B cell (primary cell): ENCODE measurements at places on chromosomes 4 and X. TPM values are rescaled to one million over a fixed set of nuclear protein-coding genes. Genes with fewer than 3 reads are reported as not detected.
A peak's percentile ranks its signal among the peaks of the same experiment; 100 is the strongest.

CDKL2 gene
- total RNA-seq: 0.27 and 0.81 TPM in 2 replicates

PPP4R3C gene
- total RNA-seq: not detected in 2 replicates

SERTM2 gene
- total RNA-seq: not detected in 2 replicates

PORCN gene
- total RNA-seq: 12.8 and 13.0 TPM in 2 replicates

TXK gene
- total RNA-seq: 0.79 and 2.5 TPM in 2 replicates

PASD1 gene
- not detected in 2 replicates for total RNA-seq

SLC35A2 gene
- total RNA-seq: 19.1 and 24.1 TPM in 2 replicates

CPLX1 gene
- total RNA-seq: not detected in 2 replicates

CHIC1 gene
- total RNA-seq: 18.8 and 21.4 TPM in 2 replicates

CXCL5 gene
- total RNA-seq: not detected in 2 replicates

FAM9B gene
- total RNA-seq: not detected in 2 replicates

PTCHD1 gene
- total RNA-seq: not detected in 2 replicates

GRCh38 chr4:132333724-132334047, 815.4 kb upstream of the PCDH10 start:
- H3K4me3 ChIP-seq: no peak overlapping the region
- no peak overlapping the region for H3K27ac ChIP-seq
- DNase-seq: no peak
- H3K4me1 ChIP-seq: no peaks in the 10 kb centered on the region

DNA sequence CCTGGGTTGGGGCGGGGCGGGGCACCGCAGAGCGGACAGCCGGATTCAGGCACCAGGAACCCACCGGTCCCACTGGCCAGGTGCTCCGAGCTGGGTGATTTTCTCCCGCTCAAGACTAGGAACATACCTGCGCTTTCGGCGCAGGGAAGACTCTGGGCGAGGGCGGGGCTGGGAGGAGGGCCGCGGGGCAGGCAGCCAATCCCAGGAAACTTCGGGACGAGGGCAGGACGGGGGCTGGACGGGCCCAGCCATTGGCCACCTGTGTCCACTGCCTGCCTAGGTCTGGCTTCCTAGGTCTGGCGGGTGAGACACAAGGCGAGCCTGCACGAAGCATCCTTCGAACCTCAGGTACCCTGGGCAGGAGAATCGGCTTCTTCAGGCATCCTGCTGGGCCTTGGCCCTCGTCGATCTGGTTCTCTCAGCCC, 274 bp upstream of the ERVMER34-1 start:
- no peak overlapping the region for H3K27ac ChIP-seq
- DNase-seq: peak; percentile 12
- H3K4me1 ChIP-seq: peaks cover 13% of the 10 kb centered on the region
- no peaks in the 10 kb centered on the region for H3K36me3 ChIP-seq
- H3K27me3 ChIP-seq: no peaks in the 10 kb centered on the region

DNA sequence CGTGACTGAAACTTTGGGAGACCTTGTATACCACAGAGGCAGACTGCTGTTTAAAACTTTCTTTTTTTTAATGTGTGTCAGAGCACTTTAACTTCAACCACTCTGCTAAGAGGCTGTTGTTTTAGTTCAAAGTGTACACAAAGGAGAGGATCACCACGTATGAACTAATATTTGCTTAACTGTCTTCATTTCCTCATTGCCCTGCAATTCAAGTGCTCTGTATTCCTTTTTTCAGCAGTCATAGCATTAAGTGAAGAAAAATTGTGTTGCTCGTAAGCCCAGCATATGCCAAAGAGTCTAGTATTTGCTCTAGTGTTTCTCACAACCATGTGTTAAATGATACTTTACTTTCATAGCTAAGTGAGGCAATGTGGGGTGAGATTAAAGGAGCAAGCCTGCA, 63.0 kb upstream of the HHIP start:
- H3K27ac ChIP-seq: no peak overlapping the region
- H3K4me3 ChIP-seq: no peak overlapping the region
- no peaks in the 10 kb centered on the region for H3K27me3 ChIP-seq
- no peak for DNase-seq

DNA sequence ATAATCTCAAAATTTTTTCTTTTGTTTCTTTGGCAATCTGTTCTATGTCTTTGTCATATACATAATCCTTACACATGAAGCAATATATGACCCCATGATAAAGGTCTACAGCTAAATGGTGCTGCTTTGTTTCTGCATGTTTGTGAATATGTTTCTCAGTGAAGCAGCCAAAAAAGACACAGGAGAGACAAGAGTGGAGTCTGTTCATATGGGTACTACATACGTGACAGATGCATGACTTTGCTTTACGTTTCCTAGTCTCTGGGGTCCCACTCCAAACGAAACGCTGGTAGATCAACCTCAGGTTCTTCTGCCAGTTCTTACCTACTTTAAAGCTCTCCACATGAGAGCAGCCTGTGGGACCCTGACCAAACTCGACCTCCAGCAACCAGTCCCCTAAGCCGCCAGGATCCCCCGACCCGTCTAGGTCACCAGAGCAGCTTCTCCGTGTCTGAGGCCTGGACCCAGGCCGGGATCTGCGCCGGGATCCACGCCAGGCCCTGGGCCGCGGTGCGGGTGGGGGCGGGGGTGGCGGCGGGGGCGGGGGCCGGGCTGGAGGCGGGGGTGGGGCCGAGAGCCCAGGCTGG, 1.5 kb downstream of the USP51 start:
- H3K27ac ChIP-seq: peak overlapping the region; percentile 88
- peaks cover 3% of the 10 kb centered on the region for H3K4me1 ChIP-seq
- H3K36me3 ChIP-seq: no peaks in the 10 kb centered on the region
- peak overlapping the region; percentile 77 for H3K4me3 ChIP-seq
- no peak for DNase-seq

- no peak overlapping the region for H3K27ac ChIP-seq
- DNase-seq: peak; percentile 11
- H3K4me1 ChIP-seq: peaks cover 17% of the 10 kb centered on the region
These were observed 2.1 kb downstream of the GEMIN8 start for GRCh38 chrX:14027511-14028019.

DNA sequence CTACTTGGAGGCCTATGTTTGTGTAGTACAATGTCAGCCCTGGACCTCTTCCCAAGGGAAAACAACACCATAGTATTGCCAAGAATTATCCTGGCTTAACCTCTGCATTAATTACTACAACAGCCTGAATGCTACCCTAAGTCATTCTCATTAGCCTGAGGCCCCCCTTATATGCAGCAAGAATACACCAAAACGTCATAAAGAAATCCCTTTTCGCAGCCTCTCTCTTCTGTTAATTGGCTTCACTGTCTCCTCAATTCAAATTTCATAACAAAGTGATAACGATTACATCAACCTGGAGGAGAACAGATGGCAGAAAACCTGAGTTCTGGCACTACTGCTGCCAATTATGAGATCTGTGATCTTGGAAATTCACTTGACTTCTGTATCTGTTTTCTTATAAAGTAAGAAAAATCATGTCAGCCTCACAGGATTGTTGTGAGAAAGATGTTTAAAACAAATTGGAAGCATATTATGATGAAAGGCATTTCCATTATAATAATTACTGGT, 1663.1 kb downstream of the STIM2 start:
- DNase-seq: no peak
- H3K4me1 ChIP-seq: no peaks in the 10 kb centered on the region
- no peak overlapping the region for H3K27ac ChIP-seq
- no peaks in the 10 kb centered on the region for H3K36me3 ChIP-seq
- H3K4me3 ChIP-seq: no peak overlapping the region
- H3K27me3 ChIP-seq: no peaks in the 10 kb centered on the region

- H3K4me1 ChIP-seq: no peaks in the 10 kb centered on the region
- no peak overlapping the region for H3K4me3 ChIP-seq
- DNase-seq: no peak
- no peaks in the 10 kb centered on the region for H3K36me3 ChIP-seq
These were observed 28.7 kb downstream of the C4orf50 start for GRCh38 chr4:5989236-5990225.

- no peaks in the 10 kb centered on the region for H3K4me1 ChIP-seq
- no peak overlapping the region for H3K4me3 ChIP-seq
These were observed 28.2 kb upstream of the SORBS2 start for GRCh38 chr4:185840201-185840600.
